ENCODE measurements at places on chromosomes 7 and 10. TPM values are rescaled to one million over a fixed set of nuclear protein-coding genes. Genes with fewer than 3 reads are reported as not detected.

GRCh38 chr7:2680792-2681490 lies 7.1 kb upstream of the AMZ1 start:
- DNase-seq = peak; percentile 75

The GIMAP5 gene
- total RNA-seq = not detected

GRCh38 chr7:152956006-152956405 lies 196.5 kb downstream of the ACTR3B start:
- DNase-seq = no peak

DNA sequence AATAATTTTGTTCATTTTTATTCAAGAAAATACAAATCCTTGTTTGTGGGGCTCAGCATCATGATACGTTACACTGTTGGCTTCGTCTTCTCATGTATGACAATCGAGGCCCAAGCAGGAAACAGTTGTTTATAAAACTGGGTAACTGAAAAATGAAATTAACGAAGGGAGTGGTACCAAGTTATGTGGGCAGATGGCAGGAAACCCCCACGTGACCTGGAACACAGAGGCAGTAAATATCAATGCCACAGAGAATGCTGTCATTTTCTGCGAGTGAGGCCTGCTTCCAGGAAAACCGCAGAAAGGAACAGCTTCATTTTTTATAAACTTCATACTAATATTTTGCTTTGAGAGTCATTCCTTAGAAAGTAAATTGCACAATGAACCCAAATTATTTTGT lies 201.0 kb upstream of the ADARB2 start:
- peak; percentile 29 for DNase-seq

The FAM20C gene
- 52.6 TPM for total RNA-seq

- DNase-seq = no peak
These were observed 52.8 kb upstream of the SVIL start for GRCh38 chr10:29687421-29688164.

DNA sequence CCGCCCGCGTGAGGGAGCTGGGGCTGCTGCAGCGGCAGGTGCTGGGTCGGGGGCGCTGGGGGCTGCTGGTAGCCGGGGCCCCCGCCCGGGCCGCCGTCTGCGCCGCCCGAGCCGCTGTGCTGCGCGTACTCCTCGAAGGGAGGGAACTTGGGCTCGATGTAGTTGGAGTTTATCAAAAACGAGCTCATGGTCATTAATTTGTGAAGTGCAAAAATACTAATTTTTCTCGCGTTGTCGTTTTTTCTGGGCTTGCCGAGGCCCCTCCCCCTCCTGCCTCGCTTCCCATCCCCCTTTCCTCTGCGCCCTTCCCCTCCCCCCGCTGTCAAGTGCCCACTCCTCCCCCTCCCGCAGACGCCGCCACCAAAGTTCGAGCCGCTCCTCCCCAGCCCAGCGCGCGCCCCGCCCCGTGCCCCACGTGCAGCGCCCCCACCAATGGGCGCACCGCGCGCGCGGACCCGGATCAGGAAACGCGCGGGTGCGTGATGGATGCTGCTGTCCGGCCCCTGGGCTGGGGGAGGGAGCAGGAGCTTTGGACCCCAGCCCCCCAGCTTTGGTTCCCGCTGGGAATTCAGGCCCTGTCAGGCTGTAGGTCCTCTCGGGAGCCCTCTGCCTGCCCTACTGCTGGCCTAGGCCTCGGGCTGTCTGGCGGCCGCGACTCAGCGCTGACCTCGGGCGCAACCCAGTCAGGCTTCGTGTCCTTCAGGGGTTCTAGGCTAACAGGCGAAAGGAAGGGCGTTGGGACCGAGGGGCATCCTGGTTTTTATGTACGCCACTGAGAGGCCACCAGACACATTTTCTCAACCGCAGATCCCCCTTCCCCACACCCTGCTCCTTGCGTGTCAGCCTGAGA lies at the start of gene HOXA4:
HOXA4 (minus strand) TSS at position 218 of the 850 bp plus-strand sequence; CDS start at position 194, 24 bp downstream.
- DNase-seq = peak; percentile 93

- no peak for DNase-seq
These were observed 14.6 kb upstream of the ECHDC3 start for GRCh38 chr10:11727563-11727962.

DNA sequence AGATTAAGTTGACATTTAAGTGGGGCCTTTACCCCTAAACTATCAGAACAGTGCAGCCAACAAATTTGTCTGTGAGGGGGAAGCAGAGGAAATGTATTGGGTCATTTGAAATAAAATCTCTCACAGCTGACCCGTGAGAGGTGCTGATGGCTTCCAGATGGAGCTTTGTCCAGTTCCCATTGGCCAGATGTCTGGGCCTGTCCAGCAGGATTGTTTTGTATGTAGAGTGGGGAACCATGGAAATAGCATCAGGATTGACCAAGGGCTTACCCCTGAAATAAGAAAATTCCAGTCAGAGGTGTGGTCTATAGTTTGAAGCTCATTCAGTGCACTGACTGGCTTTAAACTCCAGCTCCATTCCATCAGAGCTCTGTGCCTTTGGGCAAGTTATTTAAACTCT lies 50.6 kb downstream of the INHBA start:
- DNase-seq = no peak

GRCh38 chr7:115526278-115526677 lies 504.3 kb downstream of the TFEC start:
- DNase-seq = no peak

- no peak for DNase-seq
These were observed 32.6 kb downstream of the NET1 start for GRCh38 chr10:5445006-5445405.

Measured in MG63 (cell line).